Stimulated activated CD4-positive, alpha-beta T cell treated with anti-CD3 and anti-CD28 coated beads, Interleukin-15, amount 100 ng/mL, for 48 hours (primary cell): ENCODE measurements at places on chromosomes 11 and 22.

GRCh38 chr22:36367479-36367878 lies 20.3 kb downstream of the MYH9 start:
- no peak for DNase-seq

GRCh38 chr22:40694411-40694810 lies 15.1 kb downstream of the MCHR1 start:
- DNase-seq, result no peak

- DNase-seq, result no peak
These were observed 14.9 kb downstream of the USP47 start for GRCh38 chr11:11856638-11857037.

- peak; percentile 53 for DNase-seq
These were observed 3.6 kb upstream of the OR8B3 start for GRCh38 chr11:124402326-124402922.

- DNase-seq, result no peak
These were observed 127.2 kb upstream of the THY1 start for GRCh38 chr11:119550053-119550752.

GRCh38 chr22:18095101-18095805 lies 15.4 kb upstream of the TUBA8 start:
- DNase-seq, result no peak

DNA sequence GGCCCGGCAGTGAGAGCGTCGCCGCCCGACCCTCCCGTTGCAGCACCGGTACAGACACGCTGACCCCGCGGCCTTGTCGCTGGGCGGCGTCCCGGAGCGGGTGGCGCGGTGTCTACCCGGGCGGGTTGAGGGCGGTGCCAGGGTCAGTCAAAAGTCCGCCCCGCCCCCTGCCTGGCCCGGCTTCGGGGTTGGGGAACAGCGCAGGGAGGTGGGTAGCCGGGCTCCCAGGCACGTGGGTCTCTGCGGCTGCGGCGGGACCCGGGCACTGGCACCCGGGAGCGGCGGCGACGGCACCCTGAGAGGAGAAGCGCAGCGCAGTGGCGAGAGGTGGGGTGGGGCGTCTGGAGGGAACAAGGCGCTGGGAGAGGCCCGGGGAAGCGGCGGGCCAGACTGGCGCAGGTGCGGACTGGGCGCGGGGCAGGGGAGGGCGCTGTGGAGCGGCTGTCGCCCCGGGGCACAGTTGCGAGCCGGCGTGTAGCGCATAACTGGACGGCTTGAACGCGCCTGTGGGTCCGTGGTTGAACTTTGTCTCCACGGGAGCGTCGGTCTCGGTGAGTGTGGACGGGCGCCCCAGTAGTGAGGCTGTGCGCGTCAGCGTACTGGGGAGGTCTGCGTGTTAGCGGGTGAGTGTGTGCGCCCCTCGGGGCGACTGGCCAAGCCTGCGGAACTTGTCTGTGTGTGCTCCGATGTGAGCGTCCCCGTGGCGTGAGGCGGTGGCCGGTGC lies at the start of gene P2RY2:
P2RY2 (plus strand) TSS at position 176 of the 724 bp plus-strand sequence. CDS start 15,879 bp downstream, outside the sequence.
- no peak for DNase-seq

DNA sequence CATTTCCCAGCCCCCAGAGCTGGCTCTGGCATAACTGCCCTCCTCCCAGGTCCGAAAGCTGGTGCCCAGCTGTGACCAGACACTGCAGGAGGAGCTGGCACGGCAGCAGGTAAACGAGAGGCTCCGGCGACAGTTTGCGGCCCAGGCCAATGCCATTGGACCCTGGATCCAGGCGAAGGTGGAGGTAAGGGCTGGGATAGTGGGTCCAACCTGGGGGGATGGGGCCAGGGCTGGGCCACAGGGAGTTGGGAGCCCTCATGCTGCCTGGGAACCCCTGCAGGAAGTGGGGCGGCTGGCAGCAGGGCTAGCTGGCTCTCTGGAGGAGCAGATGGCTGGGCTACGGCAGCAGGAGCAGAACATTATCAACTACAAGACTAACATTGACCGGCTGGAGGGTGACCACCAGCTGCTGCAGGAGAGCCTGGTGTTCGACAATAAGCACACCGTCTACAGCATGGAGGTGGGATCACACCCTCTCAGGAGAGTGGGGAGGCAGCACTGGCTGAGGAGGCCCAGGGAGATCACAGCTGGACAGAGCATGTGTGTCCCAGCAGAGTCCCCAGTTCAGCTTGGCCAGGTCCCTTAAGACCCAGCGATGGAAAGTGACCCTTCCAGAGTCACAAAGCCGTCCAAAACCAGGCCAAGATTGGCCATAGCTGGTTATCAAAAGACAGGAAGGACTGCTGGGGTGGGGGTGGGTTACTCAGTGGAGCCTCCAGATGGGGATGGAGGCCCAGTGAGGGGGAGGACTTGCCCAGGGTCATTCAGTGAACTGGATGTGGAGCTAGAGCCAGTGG lies 7.0 kb downstream of the CTSF start:
- no peak for DNase-seq

DNA sequence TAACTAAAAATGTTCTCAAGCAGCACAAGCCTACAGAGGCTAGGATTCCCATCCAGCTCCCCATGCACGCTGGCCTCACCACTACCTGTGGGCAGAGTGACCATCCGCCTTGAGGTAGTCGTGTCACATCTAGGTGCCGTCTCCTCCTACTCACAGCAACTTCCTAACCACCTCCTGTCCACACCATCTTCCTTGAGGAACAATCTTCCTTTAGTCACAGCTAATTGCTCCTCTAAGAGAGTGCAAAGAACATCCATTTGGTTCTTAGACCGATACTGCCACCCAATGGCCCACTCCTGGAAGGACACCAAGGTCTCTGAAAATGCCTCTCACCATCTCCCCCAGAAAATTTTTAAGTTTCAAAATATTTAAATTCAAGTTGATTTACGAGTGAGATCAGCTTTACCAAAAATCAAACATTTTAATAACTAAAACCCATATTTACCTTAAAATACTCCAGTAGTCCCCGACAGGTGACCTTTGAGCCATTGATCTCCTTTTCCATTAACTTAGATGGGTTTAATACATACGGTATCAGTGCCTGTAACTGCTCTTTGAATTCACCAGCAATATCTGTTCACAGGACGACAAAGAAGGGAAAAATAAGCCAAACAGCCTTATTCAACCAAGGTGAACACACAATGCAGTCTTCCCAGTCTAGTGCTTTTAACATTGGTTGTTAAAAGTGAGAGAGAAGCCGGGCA lies 21.7 kb upstream of the PLAAT3 start:
- DNase-seq, result peak; percentile 52

GRCh38 chr22:37314315-37315074 lies 32.2 kb downstream of the CYTH4 start:
- no peak for DNase-seq

GRCh38 chr22:24805790-24806662 lies at the start of gene SGSM1:
SGSM1 (plus strand) TSS chr22:24806211; CDS start chr22:24806326, 115 bp downstream.
- DNase-seq, result peak; percentile 53

- no peak for DNase-seq
These were observed 162.7 kb downstream of the BARX2 start for GRCh38 chr11:129538323-129538722.

- DNase-seq, result no peak
These were observed 45.2 kb downstream of the MPPED1 start for GRCh38 chr22:43457002-43457401.

- no peak for DNase-seq
These were observed 590.2 kb upstream of the ANO5 start for GRCh38 chr11:21602699-21603098.

DNA sequence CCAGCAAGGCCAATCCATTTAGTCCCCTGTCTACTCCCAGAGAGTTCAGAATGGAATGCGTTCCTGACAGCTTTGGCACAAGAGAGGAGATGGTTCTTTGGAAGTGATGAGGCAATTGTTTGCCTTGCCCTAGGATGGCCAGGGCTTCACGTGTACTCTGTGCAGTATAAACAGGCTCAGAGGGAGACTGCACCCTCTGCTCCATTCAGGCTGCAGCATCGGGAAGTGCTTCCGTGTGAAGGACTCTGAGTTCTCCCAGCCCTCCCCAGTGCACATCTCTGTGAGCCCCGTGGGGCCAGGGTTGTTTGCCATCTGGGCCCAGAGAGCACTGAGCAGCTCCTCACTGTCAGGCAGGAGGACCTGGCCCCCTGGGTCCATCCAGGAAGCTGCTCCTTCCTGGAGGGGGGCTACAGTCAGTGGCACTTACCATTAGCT lies 215.3 kb upstream of the TBCEL start:
- DNase-seq, result no peak

DNA sequence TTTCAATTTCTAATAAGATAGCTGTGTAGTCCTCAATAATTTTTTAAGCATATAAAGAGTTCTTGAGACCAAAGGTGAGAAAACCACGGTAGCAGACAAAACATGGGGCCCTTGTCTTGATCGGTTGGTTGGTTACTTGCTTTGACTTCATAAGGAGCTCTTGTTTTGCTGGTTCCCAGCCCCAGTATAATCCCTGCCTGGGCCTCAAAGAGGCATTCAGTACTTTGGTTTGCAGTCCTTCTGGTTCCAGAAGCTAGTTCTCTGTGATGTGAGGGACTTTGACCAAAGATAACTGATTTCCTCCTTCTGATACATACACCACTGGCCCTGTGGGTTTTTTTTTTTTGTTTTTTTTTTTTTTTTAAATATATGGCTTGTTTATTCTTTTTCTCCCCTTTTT lies 17.1 kb downstream of the MARK2 start:
- DNase-seq, result no peak

- no peak for DNase-seq
These were observed 344.1 kb downstream of the LARGE1 start for GRCh38 chr22:33576205-33576604.

DNA sequence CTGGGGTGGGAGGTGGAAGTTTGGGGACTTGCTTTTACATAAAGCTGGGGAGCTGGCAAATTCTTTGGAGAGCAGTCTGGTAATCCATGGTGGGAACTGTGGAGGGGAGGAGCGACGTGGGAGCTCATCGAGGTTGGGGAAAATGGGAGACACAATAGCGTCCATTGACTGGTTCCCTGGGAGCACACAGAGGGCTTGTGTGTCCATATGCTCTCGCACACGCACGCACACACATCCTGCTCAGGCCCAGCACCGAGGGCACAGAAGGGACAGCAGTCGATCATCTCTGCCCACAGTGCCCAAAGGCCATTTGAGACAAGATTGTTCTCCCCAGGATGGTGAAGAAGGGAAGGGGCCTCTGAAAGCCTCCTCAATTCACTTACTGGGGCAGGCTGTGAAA lies 53.7 kb downstream of the FBXO7 start:
- no peak for DNase-seq

DNA sequence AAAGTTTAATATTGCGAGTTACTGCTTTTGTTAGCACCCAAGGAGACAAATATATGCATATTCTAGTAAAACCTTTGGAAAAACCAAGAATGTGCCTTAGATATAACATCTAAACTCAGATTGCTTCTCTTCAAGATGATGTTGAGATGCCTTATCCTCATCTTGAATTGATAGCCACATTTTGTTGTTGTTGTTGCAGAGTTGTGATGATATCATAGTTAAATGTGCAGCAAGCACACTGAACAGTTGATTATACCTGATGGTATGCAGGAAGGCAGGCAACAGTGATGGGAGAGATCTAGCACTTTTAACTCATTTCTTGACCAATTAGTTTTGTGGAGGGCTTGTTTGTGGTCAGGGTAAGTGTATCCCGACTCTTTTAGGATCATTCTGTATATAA lies 48.0 kb downstream of the KDM2A start:
- no peak for DNase-seq

GRCh38 chr22:29713156-29713727 lies 6.6 kb upstream of the CABP7 start:
- DNase-seq, result no peak

- no peak for DNase-seq
These were observed 103.4 kb upstream of the OLFML1 start for GRCh38 chr11:7381937-7382336.

GRCh38 chr22:20418211-20418788 lies 19.3 kb downstream of the SCARF2 start:
- peak; percentile 39 for DNase-seq

- DNase-seq, result no peak
These were observed 568.8 kb downstream of the INSC start for GRCh38 chr11:15683528-15683927.

DNA sequence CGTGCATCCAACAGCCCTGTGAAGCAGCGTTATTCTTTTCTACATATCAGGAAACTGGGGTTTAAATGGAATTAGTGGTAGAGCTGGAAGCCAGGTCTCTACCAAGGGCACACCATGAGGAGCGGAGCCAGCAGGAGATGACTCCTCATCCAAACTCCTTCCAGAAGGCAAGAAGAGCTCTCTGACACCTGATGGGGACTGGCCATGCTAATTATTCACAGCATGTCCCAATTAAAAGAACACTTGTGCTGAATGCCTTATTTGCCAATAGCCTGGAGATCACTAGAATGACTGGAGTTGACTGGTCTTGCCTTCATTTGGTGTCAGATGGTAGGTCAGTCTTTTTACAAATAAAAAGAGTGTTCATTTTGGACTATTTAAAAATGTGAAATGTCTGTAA lies 32.9 kb upstream of the SLN start:
- no peak for DNase-seq

GRCh38 chr11:62501432-62501891 lies 45.1 kb downstream of the AHNAK start:
- DNase-seq, result no peak

- no peak for DNase-seq
These were observed 4.8 kb upstream of the MRTFA start for GRCh38 chr22:40641269-40641668.

- no peak for DNase-seq
These were observed 10.2 kb downstream of the LRRC74B start for GRCh38 chr22:21055880-21056319.
